Nucleus accumbens (tissue), 56 donors: ENCODE measurements at places on chromosomes 2 and 18.
A peak's percentile ranks its signal among the peaks of the same experiment; 100 is the strongest.

DNA sequence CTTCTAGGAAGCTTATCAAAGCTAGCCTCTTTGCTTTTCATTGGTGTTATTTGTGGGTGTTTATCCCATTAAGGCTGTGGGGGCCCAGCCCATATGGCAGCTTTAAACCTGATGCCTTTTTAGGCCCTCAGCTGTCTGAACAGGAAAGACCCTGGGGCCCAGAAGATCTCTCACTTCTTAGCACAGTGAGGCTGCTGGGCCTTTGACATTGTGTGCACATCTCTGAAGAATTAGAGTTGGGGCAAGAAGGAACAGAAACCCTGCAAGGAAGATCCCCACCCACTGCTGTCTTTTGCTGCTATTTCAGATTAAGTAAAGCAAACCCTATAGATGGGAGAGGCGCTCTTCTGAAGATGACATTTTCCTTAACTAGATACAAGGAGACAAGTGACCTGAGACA is 250.0 kb downstream of the SMAD2 start:
- no peak for DNase-seq

DNA sequence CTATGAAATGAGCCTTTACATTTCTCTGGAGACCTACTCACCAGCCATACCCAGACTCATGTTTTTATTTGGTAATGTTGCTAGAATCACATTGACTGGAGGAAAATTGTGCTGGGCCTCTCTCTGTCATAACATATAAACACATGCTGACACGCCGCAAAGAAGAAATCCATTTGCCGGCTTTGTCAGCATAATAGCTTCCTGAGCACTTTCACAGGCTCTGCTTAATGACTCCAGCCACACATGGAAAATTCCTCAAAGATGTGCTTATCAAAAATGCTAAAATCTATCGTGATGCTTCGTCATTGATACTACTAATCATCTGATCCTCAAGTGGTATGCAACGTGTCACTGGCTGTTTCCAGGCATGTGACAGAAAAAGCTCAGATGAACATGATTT is 63.1 kb downstream of the RND3 start:
- DNase-seq: no peak

GRCh38 chr2:36729067-36729466 is 32.6 kb downstream of the VIT start:
- DNase-seq: no peak

DNA sequence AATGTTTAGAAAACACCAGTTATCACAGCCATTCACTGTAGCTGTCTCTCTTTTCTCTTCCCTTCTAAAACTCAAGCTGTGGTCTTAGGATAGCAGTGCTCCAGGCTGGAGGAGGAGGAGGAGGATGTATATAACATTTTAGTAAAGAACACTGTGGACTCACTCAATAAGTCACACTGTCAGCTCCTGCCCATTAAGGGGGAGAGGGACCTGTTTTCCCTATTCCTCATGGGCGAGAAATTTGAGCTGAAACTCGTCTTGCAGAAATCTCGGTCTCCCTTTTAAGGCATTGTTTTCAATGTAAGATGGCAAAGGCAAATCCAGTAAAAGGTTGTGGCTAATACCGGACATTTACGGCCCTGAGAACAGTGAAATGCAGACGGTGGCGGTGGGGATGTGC is 114.8 kb upstream of the ZNF236 start:
- no peak for DNase-seq

GRCh38 chr2:99555404-99555803 is 65.6 kb upstream of the REV1 start:
- no peak for DNase-seq

DNA sequence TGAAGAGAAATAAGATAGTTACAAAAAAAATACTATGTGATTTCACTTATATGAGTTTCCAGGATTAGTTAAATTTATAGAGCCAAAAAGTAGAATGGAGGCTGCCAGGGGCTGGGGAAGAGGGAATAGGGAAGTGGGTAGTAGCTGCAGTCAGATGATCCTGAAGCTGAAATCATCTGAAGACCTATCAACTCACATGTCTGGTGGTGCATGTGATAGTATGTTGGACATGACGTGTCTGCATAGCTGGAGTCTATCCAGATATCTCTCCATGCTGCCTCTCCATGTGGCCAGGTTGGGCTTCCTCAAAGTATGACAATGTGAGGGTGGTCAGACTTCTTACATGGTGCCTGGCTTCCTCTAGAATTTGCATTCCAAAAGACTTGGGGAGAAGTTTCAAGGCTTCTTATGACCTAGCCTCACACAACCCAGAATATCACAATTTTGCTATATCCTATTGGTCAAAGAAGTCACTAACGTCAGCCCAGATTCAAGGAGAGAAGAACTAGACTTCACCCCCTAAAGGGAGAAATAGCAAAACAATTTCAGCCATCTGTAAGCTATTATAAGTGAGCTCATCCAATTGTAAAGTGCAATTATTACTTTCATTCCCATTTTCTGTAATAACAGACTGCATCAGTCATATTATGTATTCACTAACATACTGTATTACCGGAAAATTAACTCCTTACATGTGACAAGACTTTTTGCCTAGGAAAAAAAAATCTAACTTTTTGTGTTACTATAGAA is 14.0 kb upstream of the ZNF396 start:
- no peak for DNase-seq

GRCh38 chr2:227310756-227311110 is 14.3 kb upstream of the MFF start:
- no peak for DNase-seq

- DNase-seq: no peak
Measured at GRCh38 chr18:79698668-79699335, 19.2 kb downstream of the CTDP1 start.

- DNase-seq: no peak
Measured at GRCh38 chr2:148194882-148195281, 174.0 kb downstream of the MBD5 start.

DNA sequence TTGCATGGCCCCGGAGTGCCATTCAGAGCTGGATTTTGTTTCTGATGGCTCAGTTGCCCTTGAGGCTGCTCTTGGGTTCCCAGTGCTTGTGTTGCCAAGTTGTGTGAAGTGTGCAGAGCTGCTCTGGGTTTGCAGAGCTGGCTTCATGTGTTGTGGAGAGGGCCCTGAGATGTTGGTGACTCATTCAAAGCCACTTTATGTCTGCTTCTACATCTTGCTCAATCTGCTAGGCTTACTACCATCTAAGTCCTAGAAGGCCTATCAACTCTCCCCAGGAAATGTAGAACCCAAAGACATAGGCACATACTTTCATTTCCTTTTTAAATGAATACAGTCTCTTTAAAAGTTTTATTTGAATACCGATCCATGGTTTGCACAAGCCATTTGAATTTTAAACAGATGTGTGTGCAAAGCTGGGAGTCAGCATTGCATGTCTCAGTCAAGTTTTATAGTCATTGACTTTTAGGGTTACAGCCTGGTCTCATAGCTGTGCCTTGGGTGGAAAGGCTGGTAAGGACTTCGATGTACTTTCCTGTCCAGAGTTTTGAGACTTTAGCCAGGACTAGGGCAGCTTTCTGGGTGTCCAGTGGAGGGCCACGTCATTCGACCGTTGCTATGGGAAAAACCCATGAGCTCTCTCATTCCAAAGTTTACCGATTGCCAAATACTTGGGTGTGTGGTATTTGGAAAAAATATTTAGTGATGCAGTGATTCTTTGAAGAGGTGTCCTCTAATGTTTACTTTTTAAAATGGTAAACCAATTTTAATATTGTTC is 105.0 kb downstream of the LTBP1 start:
- no peak for DNase-seq

DNA sequence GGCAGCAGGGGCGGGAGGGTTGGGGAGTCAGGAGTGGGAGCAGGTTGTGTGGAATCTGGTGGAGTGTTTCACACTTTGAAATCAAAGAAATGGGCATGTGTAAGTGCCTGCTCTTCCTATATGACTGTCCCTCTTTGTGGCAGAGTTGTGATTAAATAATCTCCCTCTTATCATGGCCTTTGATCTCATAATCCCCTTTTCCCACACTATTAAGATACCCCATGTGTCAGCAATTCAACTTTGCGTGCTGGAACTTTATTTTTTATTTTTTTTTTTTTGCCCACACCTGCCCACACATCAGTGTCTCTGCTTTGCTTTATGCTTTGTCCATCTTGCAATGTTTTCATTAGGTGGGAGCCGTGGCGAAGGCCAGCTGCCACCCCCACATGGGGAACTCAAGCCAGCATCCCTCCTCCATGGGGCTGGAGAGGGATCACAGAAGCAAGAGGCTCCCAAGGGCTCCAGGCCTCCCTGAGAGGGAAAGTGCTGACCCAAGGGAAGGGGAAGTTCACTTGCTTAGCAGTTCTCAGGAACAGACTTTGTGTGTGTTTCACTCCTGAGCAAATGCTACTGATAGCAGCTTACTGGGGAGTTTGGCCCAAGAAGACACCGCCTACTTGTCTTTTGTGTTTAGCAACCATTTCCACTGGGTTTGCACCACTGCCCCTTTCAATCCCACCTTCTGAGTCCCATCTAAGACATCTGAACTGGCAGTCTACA is 243.4 kb downstream of the BCL11A start:
- DNase-seq: no peak

GRCh38 chr2:172031536-172031935 is 31.8 kb downstream of the METAP1D start:
- DNase-seq: no peak

- no peak for DNase-seq
Measured at GRCh38 chr18:22564036-22564435, 146.3 kb upstream of the CTAGE1 start.

DNA sequence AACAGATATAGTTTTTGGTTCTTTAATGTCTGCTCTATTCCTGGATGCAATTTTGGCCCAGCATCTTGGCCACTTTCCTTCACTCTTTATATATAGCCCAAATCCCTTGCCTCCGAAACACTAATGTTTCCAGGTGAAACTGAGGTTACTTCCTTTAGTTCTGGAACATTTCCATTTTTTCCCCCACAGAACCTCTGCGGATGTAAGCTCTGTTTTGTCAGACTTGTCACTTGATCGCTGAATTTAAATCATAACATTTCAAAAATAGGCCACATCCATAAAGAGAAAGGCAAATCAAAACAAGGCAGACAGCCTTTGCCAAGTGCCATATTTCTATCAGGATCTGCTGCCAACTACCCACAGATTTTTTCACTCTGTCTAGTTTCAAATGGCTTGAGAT is 115.1 kb downstream of the ANKRD44 start:
- no peak for DNase-seq

DNA sequence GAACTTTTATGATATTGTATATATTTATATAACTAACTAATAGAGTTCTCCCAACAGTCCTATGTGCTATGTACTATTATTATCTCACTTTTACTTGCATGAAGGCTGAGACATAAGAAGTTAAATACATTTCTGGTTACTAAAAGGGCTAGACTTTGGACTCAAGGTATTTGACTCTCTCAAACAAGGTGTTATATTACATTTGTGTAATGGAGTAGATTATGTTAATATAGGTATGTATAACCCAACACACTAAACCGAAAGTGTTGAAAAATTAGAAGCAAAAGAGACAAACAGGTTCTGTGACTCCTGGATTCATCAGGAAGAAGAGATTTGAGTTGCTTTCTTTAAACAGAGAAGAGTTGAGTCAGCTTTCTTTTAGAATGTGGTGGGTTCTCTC is 733.6 kb upstream of the ZEB2 start:
- no peak for DNase-seq

- no peak for DNase-seq
Measured at GRCh38 chr2:19292007-19292406, 66.4 kb downstream of the OSR1 start.

GRCh38 chr2:112758711-112759110 is 5.7 kb downstream of the CKAP2L start:
- DNase-seq: no peak

- DNase-seq: no peak
Measured at GRCh38 chr2:232888839-232889529, 18.9 kb downstream of the SNORC start.

GRCh38 chr2:38581193-38582147 is 21.3 kb downstream of the HNRNPLL start:
- peak; percentile 35 for DNase-seq

GRCh38 chr2:113828049-113828742 is 61.7 kb upstream of the ACTR3 start:
- DNase-seq: no peak

- DNase-seq: no peak
Measured at GRCh38 chr2:218896501-218897393, 16.1 kb downstream of the WNT10A start.

GRCh38 chr2:128623776-128624761 is 305.4 kb upstream of the HS6ST1 start:
- no peak for DNase-seq

DNA sequence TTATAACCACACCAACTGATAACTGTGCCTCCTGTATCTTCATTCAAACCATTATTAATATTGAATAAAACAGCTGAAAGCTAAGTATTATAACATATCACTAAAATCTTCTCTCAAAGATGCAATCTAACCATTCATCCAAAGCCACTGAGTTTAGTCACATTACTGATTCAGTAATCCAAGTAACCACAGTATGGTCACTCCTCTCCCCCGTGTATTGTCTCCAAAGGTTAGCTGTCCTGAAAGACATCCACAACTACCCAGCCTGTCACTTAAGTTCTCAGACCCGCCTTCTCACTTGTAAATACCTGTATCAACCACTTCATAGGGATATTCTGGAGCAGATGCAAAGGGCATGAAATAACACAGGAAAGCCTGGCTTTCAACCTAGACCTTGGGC is 213.4 kb upstream of the BOD1L2 start:
- DNase-seq: no peak

DNA sequence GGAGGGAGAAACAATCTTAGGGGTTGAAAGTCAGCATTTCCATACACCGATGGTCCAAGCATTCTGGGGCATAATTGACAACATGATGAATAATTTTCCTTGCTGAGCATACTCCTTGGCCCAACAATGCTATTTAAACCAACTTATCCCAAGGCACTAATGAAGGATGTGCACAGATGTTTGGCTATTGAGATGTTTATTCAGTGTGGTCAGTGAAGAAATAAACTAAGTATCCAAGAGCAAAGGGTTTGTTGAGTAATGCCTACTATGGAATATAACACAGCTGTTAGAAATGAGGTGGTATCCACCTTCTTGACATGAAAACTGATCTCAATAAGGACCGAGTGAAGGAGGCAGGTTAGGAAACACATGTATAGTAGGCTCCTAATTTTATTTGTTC is 53.9 kb upstream of the RAB6D start:
- no peak for DNase-seq

DNA sequence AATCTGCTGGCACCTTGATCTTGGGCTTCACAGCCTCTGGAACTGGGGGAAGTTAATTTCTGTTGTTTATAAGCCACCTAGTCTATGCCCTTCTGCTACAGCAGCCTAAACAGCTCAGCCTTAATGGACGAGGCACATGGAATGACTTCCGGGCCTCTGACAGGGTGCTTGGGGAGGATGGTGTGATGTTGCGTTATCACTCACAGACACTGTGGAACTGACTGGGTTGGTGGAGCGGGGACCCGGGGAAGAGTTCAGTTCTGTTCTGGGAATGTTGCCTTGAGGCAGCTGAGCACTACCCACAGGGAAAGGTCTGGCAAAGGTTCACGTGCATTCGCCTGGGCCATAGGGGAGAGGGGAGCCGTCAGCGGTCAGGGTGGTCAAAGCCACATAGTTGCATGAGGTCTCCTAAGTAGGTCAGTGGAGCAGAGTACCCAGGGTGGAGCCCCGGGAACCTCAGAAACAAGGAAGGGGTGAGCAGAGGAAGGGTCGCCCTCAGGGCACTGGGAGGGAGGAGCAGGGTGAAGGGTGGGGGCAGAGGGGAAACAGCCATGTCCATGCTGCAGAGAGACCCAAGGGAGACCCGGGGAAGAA is 36.2 kb downstream of the LRRFIP1 start:
- no peak for DNase-seq
